ENCODE measurements at places on chromosomes 3 and 15.

GRCh38 chr3:53350652-53351051 is 3.3 kb upstream of the DCP1A start:
- DNase-seq, result peak; percentile 13

GRCh38 chr3:171765511-171765887 is 44.8 kb downstream of the PLD1 start:
- DNase-seq, result no peak

DNA sequence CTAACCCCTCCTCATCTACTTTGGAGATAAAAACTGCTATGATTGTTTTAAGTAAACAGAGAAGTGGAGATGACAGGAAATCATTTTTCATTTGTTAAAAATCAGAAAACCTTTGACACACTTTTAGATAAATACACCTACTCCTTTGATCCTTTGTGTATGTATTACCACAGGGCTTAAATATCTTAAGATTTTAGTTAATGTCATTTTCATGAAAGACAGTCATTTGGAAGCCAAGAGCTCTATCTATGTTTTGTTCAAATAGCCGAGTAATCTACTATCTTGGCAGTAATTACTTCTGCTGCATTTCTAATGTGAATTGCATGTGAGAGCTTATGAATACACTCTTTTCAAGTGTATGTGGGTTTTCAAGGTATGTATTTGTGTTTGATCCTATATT is 2.0 kb downstream of the ARPP21 start:
- DNase-seq, result no peak

- no peak for DNase-seq
These were observed 44.3 kb upstream of the CPNE4 start for GRCh38 chr3:132079147-132079546.

All from activated CD4-positive, alpha-beta T cell treated with anti-CD3 and anti-CD28 coated beads, Interleukin-2, amount 10 ng/mL, durations not matched to agents 7 days and 5 days (primary cell).